A549 treated with RU486 at 1 μM for 4 hours (cell line): ENCODE measurements at places on chromosomes 2 and 18. TPM values are rescaled to one million over a fixed set of nuclear protein-coding genes. Genes with fewer than 3 reads are reported as not detected.

Gene MGAT4A
- 0.85 to 1.6 TPM (median 1.4 TPM) in 5 replicates for total RNA-seq

Gene C2orf72
- total RNA-seq = 5.6 to 9.3 TPM (median 5.6 TPM) in 5 replicates

Gene DLX1
- 3.5 to 4.3 TPM (median 3.9 TPM) in 5 replicates for total RNA-seq

Gene TYMS
- total RNA-seq = 154 to 183 TPM (median 172 TPM) in 5 replicates

Gene UPP2
- total RNA-seq = not detected in 5 replicates

Gene ZEB2
- 3.7 to 7.3 TPM (median 5.9 TPM) in 5 replicates for total RNA-seq

Gene ARHGAP25
- total RNA-seq = 0.15 to 0.28 TPM (median 0.26 TPM) in 3 of 5 replicates, not detected in the others

Gene SPATA3
- not detected in 5 replicates for total RNA-seq

Gene SERPINB13
- not detected in 5 replicates for total RNA-seq

Gene GTF3C2
- 55.1 to 68.3 TPM (median 62.9 TPM) in 5 replicates for total RNA-seq

Gene HOXD13
- 0.15 to 0.29 TPM (median 0.16 TPM) in 5 replicates for total RNA-seq

Gene FBXO15
- total RNA-seq = 0.54 to 1.6 TPM (median 0.84 TPM) in 5 replicates

Gene LBX2
- 2.7 to 4.1 TPM (median 3.4 TPM) in 5 replicates for total RNA-seq

Gene LYG1
- 1.1 to 1.8 TPM (median 1.5 TPM) in 5 replicates for total RNA-seq

Gene DPP10
- total RNA-seq = not detected in 5 replicates

Gene DSC1
- total RNA-seq = not detected in 5 replicates

Gene REG1B
- total RNA-seq = not detected in 5 replicates

Gene METTL5
- 65.0 to 115 TPM (median 68.6 TPM) in 5 replicates for total RNA-seq

Gene CERKL
- 0.17 to 0.32 TPM (median 0.24 TPM) in 5 replicates for total RNA-seq

Gene CHRNA1
- total RNA-seq = not detected in 5 replicates

Gene TIMM21
- total RNA-seq = 48.7 to 62.4 TPM (median 58.4 TPM) in 5 replicates

Gene TEKT4
- total RNA-seq = not detected in 5 replicates

Gene IL36G
- not detected in 5 replicates for total RNA-seq

Gene SUCLG1
- 89.0 to 99.3 TPM (median 92.5 TPM) in 5 replicates for total RNA-seq

Gene ZNF514
- 4.6 to 7.2 TPM (median 6.2 TPM) in 5 replicates for total RNA-seq

Gene DNER
- total RNA-seq = 3.3 to 7.7 TPM (median 5.6 TPM) in 5 replicates

Gene ME2
- total RNA-seq = 28.0 to 43.5 TPM (median 37.8 TPM) in 5 replicates

Gene GYPC
- not detected in 5 replicates for total RNA-seq
